Heart left ventricle (tissue), 16 donors: ENCODE measurements at places on chromosomes 12 and 14. TPM values are rescaled to one million over a fixed set of nuclear protein-coding genes. Genes with fewer than 3 reads are reported as not detected.

KLHL28 gene
- 3.3 TPM for polyA plus RNA-seq

TAS2R19 gene
- polyA plus RNA-seq: 0.17 TPM

CNIH1 gene
- polyA plus RNA-seq: 190 TPM

NKX2-1 gene
- polyA plus RNA-seq: not detected

ATP5MC2 gene
- polyA plus RNA-seq: 598 TPM
